ENCODE measurements at places on chromosomes 6 and 20.

DNA sequence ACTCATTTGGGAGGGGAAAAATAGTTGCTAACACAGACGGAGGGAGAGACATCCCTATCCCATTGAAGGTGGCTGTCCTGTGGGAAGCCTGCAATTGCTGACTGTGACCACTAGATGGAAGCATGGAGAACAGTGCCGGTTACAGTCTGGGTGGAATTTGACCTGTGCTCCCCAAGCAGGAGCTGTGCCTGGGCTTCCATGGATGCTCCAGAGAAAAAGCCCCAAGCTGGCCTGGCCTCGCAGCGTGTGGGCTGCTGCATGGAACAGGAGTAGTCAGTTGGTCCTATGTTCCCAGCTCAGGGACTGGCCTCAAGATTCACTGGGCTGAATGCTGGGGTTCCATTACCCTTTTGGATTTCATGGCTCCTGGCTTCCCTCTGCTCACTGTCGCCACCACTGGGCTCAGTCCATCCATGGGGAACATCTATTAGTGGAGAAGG is 116.3 kb upstream of the CHD6 start:
- no peak for DNase-seq

DNA sequence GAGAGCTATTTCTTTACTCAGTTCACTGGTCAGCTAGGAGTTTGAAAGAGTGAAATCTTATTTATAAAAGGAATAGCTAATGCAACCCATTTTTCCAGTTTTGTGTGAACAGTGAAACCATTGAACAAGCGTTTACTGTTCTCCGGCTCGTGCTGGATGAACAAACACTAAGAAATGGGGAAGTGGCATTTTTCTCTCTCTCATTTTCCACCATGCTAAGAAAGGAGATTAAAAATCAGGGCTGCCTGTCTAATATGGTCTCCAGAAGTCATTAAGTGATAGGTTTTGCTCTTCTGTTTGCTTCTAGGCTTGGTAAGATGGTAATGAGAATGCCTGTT is 774 bp upstream of the SFT2D1 start:
- no peak for DNase-seq

DNA sequence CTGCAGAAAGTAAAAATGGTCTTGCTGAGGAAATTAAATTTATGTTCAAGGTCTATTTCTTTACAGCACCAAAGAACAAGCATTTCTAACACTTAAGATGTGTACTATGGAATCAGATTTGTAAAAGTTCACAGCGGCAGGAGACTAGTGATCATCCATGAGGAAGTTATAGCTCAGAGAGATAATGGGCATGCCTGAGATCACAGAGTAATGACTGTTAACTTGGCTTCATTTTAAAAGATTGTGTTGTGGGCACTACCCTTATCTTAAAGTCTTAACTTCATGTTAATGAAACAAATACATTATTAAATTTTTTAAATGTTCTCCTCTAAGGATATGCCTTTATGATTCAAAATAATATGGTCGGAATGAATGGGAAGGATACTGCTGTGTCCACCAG is 168.6 kb downstream of the GMPR start:
- no peak for DNase-seq

GRCh38 chr20:48025661-48026060 is 240.4 kb upstream of the SULF2 start:
- no peak for DNase-seq
